ENCODE measurements at places on chromosomes 13 and 19.

DNA sequence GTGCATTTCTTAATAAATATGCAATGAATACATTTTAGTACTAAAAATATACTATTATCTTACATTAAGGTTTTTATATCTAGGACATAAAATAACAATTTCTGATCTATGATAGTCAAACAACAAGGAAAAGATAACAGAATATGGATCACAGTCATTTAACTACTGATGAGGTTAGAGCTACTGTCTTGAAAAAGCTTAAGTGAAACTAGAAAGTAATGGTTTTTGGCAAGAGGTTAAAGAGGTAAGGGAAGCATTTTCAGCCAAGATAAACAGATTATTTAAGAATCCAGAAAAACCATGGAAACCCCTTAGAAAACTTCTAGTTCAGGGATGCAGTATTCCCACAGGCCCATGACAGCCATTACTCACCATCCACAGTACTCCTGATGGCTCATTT is 787.4 kb downstream of the DACH1 start:
- H3K36me3 ChIP-seq: no peaks in the 10 kb centered on the region
- H3K27me3 ChIP-seq: no peaks in the 10 kb centered on the region
- DNase-seq: no peak
- H3K27ac ChIP-seq: no peak overlapping the region
- no peak overlapping the region for H3K4me3 ChIP-seq
- H3K4me1 ChIP-seq: no peaks in the 10 kb centered on the region

- peaks cover 9% of the 10 kb centered on the region for H3K4me1 ChIP-seq
- peaks cover 59% of the 10 kb centered on the region for H3K36me3 ChIP-seq
- no peak for DNase-seq
- no peak overlapping the region for H3K4me3 ChIP-seq
Measured at GRCh38 chr13:20779405-20779804, 5.6 kb upstream of the EEF1AKMT1 start.

GRCh38 chr13:66612983-66613382 is 617.2 kb downstream of the PCDH9 start:
- no peak overlapping the region for H3K27ac ChIP-seq
- no peak for DNase-seq
- H3K36me3 ChIP-seq: no peaks in the 10 kb centered on the region

DNA sequence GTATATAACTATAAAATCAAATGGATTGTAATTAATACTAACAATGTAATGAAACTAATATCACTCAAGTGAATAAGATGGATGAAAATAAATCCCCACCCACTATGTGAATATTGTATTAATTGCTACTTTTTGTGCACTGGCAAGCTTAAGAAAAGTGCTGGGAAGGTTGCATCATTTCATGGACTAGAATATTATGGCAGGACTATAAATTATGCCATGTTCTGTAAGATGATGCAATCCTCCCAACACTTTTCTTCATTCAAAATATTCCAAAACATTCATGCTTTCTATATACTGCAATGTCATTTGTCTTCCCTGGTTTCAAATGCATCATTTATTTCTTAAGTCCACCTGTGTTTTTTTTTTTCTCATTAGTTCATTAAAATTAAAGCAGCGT is 457.6 kb upstream of the GPC6 start:
- H3K4me1 ChIP-seq: no peaks in the 10 kb centered on the region
- H3K27ac ChIP-seq: no peak overlapping the region
- no peaks in the 10 kb centered on the region for H3K27me3 ChIP-seq
- DNase-seq: no peak
- no peak overlapping the region for H3K4me3 ChIP-seq
- H3K36me3 ChIP-seq: no peaks in the 10 kb centered on the region

DNA sequence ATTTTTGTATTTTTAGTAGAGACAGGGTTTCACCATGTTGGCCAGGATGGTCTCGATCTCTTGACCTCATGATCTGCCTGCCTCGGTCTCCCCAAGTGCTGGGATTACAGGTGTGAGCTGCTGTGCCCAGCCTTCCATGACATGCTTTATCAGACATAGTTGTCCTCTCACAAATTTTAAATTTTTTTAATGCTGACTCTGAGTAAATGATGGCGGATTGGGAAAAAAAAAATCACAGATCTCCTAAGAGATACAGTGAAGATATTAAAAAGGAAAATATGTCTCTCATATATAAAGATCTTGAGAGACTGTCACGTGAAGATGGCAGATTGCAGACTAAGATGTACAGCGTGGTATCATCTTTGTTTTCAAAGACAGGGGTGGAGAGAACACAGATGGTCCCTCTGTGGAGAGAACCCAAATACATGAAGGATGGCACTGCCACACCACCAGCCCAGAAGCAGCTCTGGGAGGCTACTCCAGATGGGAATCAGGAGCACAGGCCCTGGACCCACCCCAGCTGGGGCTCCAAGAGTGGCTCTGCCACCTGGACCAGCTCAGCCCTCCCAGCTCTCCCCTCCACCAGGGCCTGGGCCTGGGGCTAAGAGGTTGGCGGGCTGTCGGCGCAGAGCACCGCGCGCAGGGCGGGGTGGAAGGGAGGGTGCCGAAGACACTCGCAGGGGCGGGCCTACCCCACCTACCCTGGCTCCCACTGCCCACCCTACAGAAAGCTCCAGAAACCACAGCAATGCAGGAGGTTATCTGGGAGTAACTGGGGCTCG is 20.0 kb upstream of the CCNP start:
- H3K27me3 ChIP-seq: no peaks in the 10 kb centered on the region
- no peaks in the 10 kb centered on the region for H3K4me1 ChIP-seq
- peaks cover 11% of the 10 kb centered on the region for H3K36me3 ChIP-seq
- DNase-seq: no peak
- no peak overlapping the region for H3K27ac ChIP-seq

DNA sequence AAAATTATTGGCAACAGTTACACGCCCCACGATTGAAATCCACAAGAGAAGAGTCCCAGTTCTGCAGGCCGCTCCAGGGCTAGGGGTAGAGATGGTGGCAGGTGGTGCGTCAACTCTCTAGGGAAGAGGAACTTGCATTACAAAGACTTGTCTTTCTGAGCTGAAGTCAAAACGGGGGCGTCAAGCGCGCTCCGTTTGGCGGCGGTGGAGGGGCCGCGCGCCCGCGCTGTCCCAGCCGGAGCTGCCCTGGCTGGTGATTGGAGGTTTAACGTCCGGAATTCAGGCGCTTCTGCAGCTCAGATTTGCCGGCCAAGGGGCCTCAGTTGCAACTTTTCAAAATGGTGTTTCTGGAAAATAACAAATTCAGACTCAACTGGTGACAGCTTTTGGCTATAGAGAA is 38.9 kb downstream of the SOX1 start:
- H3K4me3 ChIP-seq: no peak overlapping the region
- H3K27me3 ChIP-seq: peaks cover 53% of the 10 kb centered on the region
- H3K36me3 ChIP-seq: no peaks in the 10 kb centered on the region
- H3K27ac ChIP-seq: no peak overlapping the region

- DNase-seq: no peak
- peaks cover 2% of the 10 kb centered on the region for H3K4me1 ChIP-seq
- H3K27me3 ChIP-seq: peaks cover 3% of the 10 kb centered on the region
- H3K4me3 ChIP-seq: no peak overlapping the region
- no peaks in the 10 kb centered on the region for H3K36me3 ChIP-seq
Measured at GRCh38 chr19:13599681-13600080, 93.4 kb upstream of the CACNA1A start.

GRCh38 chr19:51173681-51174080 is 31.6 kb downstream of the SIGLEC7 start:
- no peak overlapping the region for H3K4me3 ChIP-seq
- peaks cover 13% of the 10 kb centered on the region for H3K4me1 ChIP-seq
- H3K27ac ChIP-seq: no peak overlapping the region

- H3K4me1 ChIP-seq: no peaks in the 10 kb centered on the region
- no peaks in the 10 kb centered on the region for H3K27me3 ChIP-seq
- no peak overlapping the region for H3K27ac ChIP-seq
- no peak for DNase-seq
Measured at GRCh38 chr13:85737952-85738351, 61.3 kb downstream of the SLITRK6 start.

GRCh38 chr13:99119656-99120055 is 81.0 kb upstream of the UBAC2 start:
- peaks cover 2% of the 10 kb centered on the region for H3K27me3 ChIP-seq
- H3K36me3 ChIP-seq: peaks cover 8% of the 10 kb centered on the region
- peaks cover 41% of the 10 kb centered on the region for H3K4me1 ChIP-seq
- no peak overlapping the region for H3K27ac ChIP-seq
- H3K4me3 ChIP-seq: no peak overlapping the region

DNA sequence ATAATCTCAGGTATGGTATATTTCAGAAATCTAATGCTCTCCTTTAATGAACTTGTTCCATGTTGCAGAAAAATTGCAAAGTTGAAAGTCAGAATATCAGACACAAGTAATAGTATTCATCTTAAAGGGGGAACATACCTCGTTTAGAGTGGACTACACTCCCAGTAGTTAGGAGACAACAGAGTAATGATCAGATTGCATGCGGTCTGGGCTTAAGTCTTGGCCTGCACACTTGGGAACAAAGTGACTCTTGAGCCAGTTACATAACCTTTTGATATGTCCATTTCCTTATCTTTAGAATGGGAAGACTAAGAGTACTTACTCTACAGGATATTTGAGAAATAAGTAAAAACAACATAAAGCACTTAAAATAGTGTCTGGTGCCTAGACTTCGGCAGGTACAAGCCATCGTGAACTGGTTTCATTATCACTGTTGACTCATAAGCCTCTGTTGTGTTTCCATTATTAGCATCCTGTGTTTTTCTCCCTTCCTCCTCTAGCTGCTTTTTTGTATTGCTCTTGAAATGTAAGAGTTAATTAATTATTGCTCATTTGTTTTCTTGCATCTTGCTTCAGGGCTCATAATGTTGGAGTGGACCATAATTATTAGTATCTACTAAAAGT is 53.0 kb downstream of the DPY19L3 start:
- H3K36me3 ChIP-seq: peaks cover 8% of the 10 kb centered on the region
- H3K4me3 ChIP-seq: no peak overlapping the region
- H3K27ac ChIP-seq: no peak overlapping the region
- H3K4me1 ChIP-seq: peaks cover 12% of the 10 kb centered on the region

GRCh38 chr13:40060296-40061007 is 405.0 kb downstream of the COG6 start:
- H3K4me3 ChIP-seq: no peak overlapping the region
- peak overlapping the region; percentile 56 for H3K27ac ChIP-seq
- H3K4me1 ChIP-seq: peaks cover 38% of the 10 kb centered on the region
- no peak for DNase-seq

GRCh38 chr13:33932769-33933406 is 114.9 kb downstream of the RFC3 start:
- H3K4me3 ChIP-seq: no peak overlapping the region
- no peak for DNase-seq
- no peaks in the 10 kb centered on the region for H3K27me3 ChIP-seq
- no peak overlapping the region for H3K27ac ChIP-seq
- H3K36me3 ChIP-seq: no peaks in the 10 kb centered on the region

DNA sequence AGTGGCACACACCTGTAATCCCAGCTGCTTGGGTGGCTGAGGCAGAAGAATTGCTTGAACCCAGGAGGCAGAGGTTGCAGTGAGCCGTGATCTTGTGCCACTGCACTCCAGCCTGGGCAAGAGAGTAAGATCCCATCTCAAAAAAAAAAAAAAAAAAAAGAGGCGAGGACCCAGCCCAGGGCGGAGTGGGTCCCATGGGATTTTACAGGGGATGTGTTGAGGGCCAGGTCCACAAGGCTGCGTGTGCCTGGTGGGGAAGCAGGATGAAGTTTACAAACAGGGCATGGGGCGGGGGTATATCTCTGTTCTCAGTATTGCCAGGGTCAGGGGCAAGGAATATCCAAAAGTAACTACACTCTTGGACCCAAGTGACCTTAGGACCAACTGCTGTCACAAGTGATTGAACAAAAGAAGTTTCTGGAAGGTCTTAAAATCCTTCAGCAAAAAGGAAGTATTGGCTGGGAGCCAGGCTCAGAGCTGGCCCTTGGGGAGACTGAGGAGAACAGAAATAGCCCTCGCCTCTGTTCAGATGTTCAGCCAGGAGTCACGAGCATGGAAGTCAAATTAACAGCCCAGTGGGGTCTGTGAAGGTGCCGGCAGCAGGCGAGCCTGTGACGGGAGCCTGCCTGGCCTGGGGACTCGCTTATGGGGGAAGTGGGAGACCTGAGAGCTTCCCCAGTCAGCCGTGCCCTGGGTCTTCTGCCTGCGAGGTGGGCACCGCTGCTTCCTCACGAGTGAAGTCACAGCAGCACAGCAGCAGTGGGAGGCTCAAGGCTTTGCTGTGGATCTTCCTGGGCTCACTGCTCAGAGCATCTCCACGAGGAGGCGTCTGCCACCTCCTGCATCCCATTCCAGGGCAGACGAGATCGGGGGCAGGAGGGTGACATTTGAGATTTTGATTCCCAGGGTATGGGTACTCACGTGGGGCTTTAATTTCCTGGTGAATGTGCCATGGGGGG is 6.4 kb downstream of the MYO9B start:
- DNase-seq: no peak
- peaks cover 43% of the 10 kb centered on the region for H3K36me3 ChIP-seq
- peaks cover 34% of the 10 kb centered on the region for H3K4me1 ChIP-seq
- no peak overlapping the region for H3K4me3 ChIP-seq

GRCh38 chr13:59750860-59751259 is 412.9 kb downstream of the DIAPH3 start:
- no peaks in the 10 kb centered on the region for H3K27me3 ChIP-seq
- no peaks in the 10 kb centered on the region for H3K4me1 ChIP-seq
- H3K36me3 ChIP-seq: no peaks in the 10 kb centered on the region
- no peak overlapping the region for H3K4me3 ChIP-seq
- H3K27ac ChIP-seq: no peak overlapping the region
- DNase-seq: no peak

DNA sequence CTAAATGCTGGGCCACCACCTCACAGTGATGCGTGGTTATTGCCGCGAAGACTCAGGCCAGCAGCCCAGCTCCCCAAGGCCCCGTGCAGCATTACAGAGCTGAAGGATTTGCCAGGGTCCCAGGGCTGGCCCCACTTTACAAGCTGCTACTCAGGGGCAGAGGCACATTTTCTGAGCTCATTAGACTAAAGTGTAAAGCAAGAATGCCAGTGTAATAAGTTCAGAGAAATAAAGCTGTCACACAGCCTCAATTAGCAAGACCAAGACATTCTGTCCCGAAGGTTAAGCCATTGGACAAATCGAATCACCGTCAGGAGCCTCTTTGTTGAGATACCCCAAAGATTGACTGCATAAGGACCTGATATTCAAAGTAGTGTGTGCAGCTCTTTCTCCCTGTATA is 428.4 kb downstream of the EFNB2 start:
- H3K4me1 ChIP-seq: no peaks in the 10 kb centered on the region
- H3K27me3 ChIP-seq: no peaks in the 10 kb centered on the region
- H3K4me3 ChIP-seq: no peak overlapping the region
- H3K27ac ChIP-seq: no peak overlapping the region
- no peak for DNase-seq

DNA sequence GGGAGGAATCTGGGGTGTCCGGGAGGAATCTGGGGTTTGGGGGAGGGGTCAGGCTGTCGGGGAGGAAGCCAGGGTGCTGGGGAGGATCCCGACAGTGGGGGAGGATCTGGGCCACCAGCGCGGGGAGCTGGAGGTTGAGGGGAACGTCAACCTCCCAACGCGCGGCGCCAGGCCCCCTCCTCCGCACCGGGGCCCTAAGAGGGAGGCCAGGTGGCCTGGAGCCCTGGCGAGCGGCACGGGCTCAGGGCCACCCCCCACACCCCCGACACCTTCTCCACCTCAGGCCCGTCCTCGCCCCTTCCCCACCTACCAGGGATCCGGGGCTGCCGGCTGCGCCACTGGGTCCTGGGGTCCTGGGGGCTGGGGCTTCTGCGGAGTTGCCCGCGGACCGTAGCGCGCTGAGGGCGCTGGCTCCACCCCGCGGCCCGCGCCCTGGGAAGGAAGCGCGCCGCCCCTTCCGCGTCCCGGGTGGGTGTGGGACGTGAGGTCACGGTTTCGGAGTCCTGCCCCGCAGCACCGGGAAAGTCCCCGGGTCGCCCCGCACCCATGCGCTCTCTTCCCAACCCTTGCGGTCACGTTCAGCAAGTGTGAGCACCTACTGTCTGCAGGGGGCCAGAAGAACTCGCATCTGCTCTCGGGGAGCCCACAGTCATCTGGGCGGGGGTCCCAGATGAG is at the start of gene TICAM1:
TSS of gene TICAM1 (minus strand) at position 409 of the 675 bp plus-strand sequence. CDS start 13,335 bp downstream, outside the sequence.
- peaks cover 23% of the 10 kb centered on the region for H3K36me3 ChIP-seq
- peak; percentile 75 for DNase-seq
- peak within 1 kb of the TSS; percentile 90 for H3K27ac ChIP-seq

Data from activated T-helper 2 cell treated with anti-CD3 and anti-CD28 coated beads, Interferon-gamma antibody, Interleukin-2, Interleukin-4, amounts not matched to agents 10 μg/mL and 5 μg/mL and 100 μg/mL, durations not matched to agents 14 hours and 24 hours and 36 hours (primary cell).